ENCODE measurements at places on chromosomes 3 and 15.
A peak's percentile ranks its signal among the peaks of the same experiment; 100 is the strongest.

GRCh38 chr3:33980252-33980651, 181.8 kb downstream of the PDCD6IP start:
- peak; percentile 30 for DNase-seq

DNA sequence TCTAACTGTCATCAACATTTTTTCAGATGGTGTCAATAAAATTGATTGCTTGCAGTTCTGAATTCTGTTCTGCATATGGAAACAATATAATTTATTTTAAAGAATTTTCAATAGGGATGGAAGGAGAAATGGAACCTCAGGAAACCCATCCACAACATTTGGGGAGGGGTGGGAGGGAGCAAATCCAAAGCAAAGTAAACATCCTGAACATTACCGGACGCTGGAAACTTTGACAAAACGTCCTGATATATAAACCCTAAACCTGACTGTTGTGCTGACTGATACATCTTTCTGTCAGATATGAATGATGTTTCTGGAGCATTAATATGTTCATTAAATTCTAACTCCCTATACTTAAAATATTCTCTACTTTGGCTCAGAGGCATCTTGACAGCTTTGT, 479.0 kb downstream of the FOXP1 start:
- DNase-seq: no peak

GRCh38 chr3:66469220-66469640, 31.6 kb downstream of the LRIG1 start:
- DNase-seq: no peak

DNA sequence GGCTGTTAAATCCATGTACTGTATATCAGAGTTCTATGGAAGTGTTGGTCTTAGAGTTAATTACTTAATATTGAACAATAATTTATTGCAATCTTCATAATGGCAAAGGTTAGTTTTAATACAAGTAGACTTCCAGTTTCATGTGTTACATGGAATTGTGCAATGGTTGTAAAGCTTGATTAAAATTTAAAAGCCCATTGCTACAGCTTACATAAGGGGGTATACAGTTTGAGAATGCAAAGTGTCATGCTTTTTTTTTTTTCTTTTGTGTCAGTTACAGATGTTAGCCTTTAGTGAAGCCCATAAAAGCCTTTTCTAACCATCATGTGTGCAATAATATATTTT, 22.0 kb downstream of the CNOT10 start:
- no peak for DNase-seq

GRCh38 chr15:41908736-41909461, 15.0 kb upstream of the SPTBN5 start:
- DNase-seq: no peak

GRCh38 chr3:71536376-71536965, 47.1 kb downstream of the FOXP1 start:
- DNase-seq: no peak

DNA sequence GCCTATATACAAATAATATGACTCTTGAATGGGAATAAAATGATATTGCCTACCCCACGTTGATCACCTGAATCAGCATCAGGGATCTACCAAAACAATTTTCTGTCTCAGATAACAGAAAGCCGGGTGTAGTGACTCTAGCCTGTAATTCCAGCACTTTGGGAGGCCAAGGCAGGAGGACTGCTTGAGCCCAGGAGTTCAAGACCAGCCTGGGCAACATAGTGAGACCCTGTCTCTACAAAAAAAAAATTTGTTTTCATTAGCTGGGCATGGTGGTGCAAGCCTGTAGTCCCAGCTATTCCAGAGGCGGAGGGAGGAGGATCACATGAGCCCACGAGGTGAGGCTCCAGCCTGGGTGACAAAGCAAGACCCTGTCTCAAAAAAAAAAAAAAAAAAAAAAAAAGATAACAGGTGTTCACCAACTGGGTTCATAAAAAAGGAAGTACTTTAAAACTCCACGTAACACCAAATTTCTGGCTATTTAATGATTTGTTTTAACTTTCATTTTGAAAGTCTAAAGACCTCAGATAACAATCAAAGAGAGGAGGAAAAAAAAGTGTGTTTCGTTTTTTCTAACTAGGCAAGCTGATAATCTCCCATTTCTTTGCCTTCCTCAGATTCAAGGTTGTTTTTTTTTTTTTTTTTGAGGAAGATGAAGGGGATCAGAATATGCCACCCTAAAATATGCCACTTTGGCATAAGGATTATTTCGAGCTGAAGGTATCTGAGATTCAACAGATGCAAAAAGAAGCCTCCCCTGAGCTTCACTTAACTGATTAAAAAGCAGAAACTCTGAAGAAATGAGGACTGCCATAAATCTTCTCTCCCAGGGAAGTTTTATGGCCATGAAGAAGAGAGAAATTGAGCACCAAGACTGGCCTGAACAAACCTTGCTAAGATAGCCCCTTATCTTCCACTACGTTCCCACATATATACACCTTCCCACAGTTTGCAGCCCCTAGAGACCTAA, 44.1 kb downstream of the TRANK1 start:
- DNase-seq: no peak

DNA sequence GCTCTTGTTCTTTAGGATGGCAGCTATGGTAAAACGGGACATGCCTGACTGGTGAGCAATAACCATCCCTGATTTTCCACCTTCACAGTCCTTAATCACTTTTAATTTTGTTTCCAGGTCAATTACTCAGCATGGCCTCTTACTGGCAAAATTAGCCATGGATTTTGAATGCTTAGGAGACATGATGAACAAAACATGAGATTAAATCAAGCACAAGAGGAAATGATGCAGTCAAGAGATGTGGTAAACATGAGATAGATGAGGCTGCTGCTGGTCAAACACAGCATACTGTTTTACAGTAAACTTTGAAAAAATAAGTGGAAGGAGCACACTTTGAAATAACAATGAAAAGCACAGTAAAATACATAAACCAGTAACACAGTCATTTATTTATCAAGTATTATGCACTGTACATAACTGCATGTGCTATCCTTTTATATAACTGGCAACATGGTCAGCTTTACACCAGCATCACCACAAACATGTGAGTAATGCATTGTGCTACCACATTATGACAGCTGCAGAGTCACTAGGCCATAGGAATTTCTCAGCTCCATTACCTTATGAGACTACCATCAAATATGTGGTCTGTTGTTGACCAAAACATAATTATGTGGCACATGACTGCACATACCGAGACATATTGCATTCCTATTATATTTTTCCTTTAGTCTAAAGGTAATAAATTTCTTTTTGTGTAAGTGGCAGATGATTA, 30.1 kb upstream of the ZNF502 start:
- DNase-seq: no peak

DNA sequence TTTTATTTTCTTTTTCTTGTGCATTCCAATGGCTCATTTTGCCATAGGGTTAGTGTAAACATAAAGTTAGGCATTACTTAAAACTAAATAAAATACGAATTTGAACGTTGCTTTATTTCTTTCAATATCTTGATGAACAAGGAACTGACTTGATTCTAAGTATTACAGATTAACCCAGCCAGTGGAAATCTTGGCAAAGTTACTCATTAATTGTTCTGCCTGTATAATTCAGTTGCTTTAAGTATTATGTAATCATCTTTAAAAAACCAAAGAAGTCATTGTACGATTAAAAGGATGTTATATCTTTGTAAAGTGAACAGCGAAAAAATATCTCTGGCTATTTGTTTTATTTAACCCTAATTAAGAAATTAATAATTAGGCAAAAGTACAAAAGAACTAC, 737.9 kb upstream of the BCHE start:
- no peak for DNase-seq

DNA sequence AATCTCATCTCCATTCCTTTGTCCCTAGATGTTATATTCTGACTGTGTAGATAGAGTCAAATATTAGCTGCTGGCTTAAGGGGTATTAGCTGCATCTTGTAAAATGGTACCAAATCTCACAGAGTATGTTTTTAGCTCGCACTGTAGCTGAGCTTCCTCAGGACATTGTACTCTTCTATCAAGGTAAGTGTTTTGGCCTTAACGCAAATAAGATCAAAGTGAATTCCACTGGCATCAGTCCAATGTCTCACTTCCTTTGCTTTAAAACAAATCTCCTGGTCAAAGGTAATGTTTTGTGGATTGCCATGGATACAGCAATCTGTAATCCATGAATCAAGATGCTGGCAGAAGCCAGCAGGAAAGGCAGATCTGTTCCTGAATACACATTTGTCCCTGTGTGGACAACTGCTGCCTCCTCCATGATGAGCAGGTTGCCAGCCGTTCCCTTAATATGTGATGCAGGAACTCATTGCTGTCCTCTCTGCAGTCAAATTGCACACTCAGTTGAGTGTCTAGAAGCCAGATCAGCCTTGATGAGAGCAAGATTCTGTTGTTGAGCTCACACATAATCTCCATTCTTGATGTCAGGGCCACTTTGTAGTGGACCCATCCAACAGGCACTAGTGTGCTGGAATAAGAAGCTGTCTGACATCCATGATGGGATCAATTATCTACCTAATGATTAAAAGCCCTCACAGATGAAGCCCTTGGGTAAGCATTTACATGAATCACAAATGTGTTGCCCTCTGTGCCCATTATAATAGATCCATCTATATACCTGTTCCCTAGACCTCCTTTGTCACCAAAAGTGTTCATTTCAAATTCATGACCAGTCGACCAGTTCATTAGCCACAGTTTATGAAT, 96.6 kb upstream of the AGTR1 start:
- peak; percentile 2 for DNase-seq

- no peak for DNase-seq
Observed at GRCh38 chr3:154168998-154169795, 48.0 kb downstream of the ARHGEF26 start.

GRCh38 chr15:39624806-39625205, 43.9 kb downstream of the THBS1 start:
- no peak for DNase-seq

DNA sequence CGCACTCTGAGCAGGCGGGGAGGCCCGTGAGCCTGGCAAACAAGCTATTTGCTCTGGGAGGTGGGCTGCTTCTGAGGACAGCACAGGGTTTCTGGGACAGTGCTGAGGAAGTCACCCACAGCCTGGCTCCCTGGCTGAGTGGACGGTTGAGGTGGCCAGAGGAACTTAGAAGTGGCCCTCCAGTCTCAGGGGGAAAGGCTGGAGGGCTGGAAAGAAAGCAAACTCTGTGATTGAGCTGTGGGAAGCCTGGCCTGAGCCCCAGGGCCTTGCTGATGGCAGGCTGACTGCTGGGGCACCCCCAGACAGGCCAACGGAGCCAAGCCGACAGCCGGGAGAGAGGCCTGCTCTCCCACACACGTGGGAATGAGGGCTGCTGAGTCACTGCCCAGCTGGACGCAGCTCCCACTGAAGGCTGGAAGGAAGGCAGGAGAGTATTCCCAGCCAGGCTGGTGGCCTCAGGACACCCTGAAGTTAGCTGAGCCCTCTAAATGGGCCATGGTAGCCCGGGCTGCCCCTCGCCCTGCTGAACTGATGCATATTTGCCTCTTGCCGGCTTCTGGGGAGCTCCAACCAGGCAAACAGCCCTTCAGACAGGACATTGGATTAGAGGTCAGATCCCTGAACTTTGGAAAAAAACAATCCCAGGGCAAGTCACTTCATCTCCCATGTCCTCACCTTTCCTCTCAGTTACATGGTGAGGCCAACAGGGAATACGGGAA, 98.0 kb upstream of the TLE3 start:
- peak; percentile 37 for DNase-seq

DNA sequence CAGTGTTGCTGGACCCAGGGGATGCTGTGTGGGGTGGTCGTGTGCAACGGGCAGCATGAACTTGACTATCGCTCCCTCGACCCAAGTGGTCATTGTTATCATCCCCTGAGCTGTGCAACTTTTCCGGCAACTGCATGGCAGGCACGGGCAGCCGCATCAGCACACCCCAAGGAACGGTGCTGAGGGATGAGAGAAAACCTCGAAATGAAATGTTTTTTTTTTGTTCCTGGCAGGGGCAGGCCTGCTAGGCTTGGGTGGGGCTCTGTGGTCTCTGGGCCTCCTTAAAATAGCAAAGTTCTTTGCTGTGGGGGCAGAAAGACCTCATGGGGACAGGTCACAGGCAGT, 51.4 kb downstream of the CORO2B start:
- DNase-seq: no peak

- DNase-seq: no peak
Observed at GRCh38 chr3:80368616-80369015, 600.8 kb upstream of the ROBO1 start.

GRCh38 chr15:63231206-63231605, 41.8 kb downstream of the RAB8B start:
- DNase-seq: no peak

DNA sequence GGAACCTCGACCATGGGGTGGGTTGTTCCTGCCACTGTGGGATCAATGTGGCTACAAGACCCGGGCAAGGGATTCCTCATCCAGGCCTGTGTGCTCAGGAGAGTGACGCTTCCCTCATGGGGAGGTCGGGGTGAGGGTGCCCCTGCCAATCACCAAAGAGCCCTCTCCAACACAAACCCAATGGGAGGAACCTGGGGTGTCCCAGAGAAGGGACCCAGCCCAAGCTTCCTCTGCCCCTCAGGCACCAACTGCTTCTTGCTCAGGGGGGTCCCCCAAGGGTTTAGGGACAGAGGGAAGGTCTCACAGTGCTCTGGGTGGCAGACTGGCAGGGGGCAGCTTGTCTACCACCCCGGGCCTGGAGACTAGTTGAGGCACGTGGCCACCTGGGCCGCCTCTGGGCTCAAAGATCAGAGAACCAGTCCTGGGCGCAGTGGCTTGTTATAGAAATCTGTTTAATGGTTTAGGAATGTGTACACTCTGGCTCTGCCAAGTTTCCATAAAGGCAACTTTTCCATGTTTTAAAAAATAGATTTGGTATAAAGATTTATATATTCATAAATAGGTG, 26.6 kb downstream of the GP9 start:
- DNase-seq: no peak

- DNase-seq: no peak
Observed at GRCh38 chr3:137347817-137348368, 390.1 kb downstream of the IL20RB start.

DNA sequence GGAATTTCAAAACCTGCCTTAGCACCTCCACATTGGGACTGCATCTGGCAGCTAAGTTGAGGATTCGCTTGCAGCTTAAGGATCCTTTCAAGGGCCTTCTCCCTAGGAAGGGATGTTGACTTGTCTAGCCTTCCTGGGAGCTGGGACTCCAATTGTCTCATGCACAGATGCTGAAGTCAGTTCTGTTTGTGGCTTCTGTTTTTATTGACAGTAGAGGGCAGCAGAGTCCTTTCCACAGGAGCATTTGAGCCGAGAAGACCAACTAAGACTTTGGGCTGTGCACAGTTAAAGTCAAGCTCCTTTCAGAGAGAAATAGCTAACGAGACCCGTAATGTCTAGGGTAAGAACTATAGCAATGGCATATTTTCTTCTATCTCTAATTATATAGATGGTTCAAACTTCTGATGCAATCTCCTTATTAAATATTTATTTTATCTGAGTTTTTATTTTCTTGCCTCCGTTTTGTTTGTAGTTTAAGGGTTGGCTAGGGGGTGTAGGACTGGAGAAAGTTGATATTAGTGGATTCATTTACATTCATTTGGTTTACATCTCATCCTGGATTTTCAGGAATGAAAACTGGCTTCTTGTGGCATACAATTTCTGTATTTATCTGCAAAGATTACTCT, 59.7 kb upstream of the KBTBD8 start:
- no peak for DNase-seq

DNA sequence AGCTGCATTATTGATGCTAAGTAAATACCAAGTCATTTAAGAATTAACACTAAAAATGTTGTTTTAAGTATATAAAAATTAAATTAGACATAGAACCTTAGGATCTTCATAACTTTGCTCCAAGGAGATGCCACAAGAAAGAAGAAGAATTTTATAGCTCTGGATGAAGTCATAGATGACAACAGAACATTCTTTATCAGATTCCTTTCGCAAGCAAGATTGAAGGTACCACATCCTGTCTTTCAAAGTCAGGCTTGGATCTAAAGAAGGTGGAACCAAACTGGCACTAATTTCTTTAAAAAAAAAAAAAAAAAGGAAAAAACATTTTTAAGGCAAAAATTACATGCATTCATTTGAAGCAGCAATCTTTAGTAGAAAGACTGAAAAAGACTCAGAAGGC, 62.5 kb downstream of the POLQ start:
- DNase-seq: no peak
